Astrocyte of the cerebellum (primary cell): ENCODE measurements at places on chromosomes 4 and X.

DNA sequence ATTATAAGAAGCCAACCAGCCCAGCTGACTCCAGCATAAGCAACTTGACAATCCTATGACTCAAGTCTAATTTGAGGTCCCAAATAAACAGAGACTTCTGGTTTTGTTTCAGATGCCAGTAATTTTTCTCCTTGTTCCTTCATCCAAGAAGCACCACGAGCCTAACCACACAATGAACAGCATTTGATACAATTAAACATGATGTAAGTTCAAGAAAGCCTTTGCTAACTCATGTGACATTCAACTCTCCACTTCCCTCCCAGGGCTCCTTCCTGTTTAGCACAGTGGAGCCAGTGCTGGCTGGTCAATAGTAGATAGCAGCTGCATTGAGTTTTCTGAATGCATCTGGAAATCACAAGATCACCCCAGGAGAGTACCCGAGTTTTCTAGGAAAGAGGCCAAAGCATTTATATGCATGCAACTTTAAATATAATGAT is 206.3 kb downstream of the ARHGAP24 start:
- DNase-seq, result peak; percentile 99

- DNase-seq, result no peak
Measured at GRCh38 chr4:10738826-10739489, 54.4 kb upstream of the CLNK start.

GRCh38 chr4:185582651-185583400 is 47.5 kb upstream of the PDLIM3 start:
- no peak for DNase-seq

DNA sequence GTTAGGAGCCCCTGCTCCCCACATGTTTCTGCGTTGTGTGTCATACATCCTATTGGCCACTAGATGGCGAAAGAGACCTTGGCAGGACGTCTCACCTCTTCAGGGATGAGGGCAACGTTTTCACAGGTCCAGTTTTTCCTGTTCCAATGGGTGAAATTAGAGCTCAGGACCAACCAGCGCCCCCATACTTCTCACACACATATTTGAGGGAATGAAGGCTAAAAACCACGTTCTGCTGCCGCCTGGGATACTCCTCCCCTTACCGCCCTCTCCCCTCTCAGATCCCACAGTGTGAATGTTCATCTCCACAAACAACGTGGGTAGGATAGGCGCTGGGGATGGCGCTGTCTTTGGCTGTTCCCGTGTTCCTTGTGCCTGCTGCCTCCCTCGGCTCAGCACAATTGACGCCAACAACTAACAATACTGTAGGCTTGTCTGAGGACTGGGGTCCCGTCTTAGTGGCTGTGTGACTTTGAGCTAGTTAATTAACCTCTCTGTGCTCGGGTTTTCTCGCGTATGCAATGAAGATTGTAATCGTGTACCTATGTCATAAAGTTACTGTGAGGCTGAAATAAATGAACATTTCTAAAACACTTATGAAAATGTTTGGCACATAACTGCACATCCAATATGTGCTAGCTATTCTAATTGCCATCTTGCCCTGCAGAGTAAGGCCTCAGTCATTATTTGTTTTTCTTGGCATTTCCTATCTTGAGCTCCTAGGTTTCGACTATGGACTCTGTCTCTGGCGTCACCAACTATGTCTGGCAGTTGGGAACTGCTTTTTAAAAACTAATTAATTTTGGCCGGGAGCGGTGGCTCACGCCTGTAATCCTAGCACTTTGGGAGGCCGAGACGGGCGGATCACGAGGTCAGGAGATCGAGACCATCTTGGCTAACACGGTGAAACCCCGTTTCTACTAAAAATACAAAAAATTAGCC is 181.3 kb upstream of the STK26 start:
- no peak for DNase-seq

GRCh38 chrX:13418126-13419097 is 98.6 kb upstream of the ATXN3L start:
- no peak for DNase-seq

DNA sequence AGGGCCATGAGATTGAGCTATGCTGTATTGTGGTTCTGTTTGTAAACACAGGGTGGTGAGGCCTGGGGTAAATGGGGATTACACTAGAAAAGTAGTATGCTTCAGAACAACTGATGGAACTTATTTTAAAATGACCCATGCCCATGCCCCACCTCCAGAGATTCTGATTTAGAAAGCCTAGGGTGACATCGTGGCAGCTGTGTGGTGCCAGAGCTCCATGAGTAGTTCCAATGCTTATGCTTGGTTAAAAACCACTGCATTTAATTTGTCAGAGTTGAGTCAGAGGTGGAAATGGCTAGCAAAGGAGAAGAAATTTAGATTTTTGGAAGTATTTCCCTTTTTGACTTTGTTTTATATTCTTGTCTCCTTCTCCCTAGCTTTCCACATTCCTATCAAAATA is 63.4 kb upstream of the PDE5A start:
- DNase-seq, result peak; percentile 8
